Progenitor cell of endocrine pancreas (in vitro differentiated cells): ENCODE measurements at places on chromosomes 16 and 17.

- DNase-seq, result no peak
Observed at GRCh38 chr16:72455743-72456659, 284.0 kb upstream of the PMFBP1 start.

DNA sequence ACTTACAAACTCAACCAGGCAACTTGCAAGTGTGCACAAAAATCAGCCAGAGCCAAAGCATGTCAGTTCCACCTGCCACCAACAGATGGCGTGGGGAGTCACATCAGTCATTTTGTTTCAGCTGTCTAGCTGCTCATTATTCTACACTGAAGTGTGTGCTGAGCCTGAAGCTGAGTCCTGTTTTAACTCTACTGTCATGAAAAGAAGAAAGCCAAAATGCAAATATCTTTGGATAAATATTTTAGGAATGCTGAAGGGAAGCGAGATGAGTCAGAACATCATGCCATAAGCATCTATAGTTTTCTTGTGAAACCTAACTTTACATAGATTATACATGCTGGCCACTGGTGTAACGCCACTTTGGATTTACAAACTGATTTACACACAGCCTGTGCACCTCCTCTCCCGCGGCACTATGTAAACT is 172.6 kb downstream of the CDK5R1 start:
- peak; percentile 63 for DNase-seq

DNA sequence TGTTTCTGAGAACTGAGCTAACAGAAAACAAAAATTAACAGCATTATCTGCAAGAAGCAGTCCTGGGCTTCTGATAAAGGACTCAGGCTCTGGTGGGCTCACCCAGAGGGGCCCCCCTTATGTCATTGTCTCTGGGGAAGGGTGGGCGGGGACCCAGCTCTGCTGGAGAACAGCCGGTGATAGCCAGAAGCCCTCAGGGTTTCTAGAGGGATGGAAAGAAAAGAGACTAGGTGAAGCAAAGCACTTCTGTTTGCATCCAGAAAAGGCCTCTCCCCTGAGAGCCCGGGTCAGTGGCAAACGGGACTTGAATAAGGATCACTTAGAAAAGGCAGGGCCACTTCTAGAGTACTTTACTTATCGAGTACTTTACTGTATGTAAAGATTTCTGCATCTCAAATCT is 7.0 kb upstream of the CDC42EP4 start:
- no peak for DNase-seq

GRCh38 chr17:19447085-19447583 is 36.1 kb downstream of the RNF112 start:
- peak; percentile 69 for DNase-seq

- no peak for DNase-seq
Observed at GRCh38 chr16:23187341-23187740, 4.8 kb downstream of the SCNN1G start.

DNA sequence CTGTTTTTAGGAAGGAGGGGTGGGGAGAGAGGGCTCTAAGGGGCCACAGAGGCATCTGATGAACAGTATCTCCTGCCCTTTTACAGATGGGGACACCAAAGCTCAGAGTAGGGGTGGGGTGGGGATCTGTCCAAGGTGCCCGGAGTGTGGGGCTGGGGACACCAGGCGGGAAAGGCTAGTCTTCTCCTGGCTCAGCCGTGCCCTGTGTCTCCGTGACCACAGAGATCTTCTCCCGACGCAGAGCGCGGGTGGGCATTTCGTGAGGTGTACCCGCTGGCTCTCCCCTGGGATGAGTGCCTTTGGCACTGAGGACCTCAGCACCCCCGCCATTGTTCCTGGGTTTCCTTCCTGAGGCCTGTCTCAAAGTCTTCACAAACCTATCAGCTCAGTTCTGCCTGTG is 209.6 kb downstream of the NTN1 start:
- DNase-seq, result no peak
